ENCODE measurements at places on chromosomes 2 and 18.

- no peak for DNase-seq
Observed at GRCh38 chr2:64394153-64394552, 59.8 kb upstream of the LGALSL start.

GRCh38 chr2:118388771-118389170 lies 300.5 kb downstream of the INSIG2 start:
- DNase-seq = no peak

DNA sequence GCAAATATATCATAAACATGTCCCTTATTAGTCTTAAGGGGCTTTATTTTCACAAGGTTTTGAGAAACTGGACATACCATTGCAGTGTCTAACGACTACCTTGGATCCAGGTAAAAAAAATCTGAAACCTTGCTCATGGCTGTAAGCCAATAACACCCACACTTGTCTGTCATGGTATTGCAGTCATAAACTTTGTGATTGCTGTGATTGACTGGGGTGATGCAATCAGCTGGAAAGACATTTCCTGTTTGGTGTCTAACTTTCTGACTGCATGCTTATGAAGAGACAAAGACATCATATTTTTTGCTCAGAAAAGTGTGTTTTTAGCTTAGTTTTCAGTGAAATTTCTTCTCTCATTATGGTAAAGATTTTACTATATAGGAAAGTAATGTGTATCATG lies 635.0 kb downstream of the TSN start:
- no peak for DNase-seq

GRCh38 chr2:202718614-202719013 lies 83.8 kb downstream of the FAM117B start:
- DNase-seq = no peak

DNA sequence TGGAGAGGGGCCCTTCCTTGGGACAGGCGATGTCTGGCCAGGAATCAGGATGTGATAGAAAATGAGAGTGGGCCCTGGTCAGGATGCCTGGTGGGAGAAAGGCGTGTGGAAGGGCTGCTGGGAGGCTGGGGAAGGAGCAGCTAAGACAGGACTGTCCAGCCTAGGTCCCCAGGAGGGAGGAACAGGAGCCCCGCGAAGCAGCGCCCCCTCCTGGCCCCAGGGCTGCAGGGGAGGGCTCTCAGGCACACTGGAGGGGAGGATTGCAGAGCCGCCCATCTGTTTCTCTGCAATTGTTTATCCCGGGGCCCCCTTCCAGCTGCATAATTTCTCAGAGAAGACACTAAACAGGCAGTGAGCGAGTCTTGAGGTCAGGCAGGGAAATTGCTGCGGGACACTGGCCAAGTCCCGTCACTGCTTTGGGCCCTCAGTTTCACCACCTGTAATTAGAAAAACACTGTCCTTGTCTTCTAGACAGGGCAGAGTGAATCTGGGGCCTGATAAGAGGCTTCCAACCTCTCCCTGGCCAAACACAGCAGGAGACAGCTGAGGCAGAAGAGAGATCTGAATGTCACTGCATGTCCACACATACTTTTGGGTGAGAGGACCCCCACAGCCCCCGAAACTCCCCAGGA lies 3.9 kb upstream of the NPPC start:
- no peak for DNase-seq

DNA sequence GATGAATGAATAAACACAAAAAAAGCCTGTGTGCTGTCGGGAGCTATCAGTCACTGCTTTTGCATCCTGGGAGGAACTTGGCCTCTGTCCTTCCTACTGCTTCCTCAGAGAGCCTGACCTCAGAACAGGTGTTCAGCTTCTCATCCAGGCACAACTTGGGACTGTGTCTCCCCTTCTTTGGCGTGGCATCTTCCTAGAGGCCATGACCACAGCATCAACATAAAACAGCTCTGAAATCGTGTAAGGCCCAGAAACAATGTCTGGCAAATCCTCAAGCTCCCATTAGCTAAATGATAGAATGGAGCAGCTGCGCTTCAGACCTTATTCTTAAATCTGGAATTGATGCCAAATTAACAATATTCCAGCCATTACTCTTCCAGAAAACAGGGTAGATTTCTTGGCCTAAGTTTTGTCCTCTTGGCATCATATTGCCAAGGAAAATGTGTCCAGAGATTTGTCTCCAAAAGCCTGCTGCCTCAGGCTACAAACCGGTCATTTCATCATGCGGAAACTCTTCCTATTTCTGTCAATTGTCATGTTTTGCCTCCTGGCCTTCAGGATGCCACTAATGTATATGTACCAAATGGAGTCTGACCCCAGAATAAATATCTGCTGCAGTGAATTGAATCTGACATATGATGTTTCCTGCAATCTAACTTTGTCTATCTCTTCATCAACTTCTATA lies 53.2 kb upstream of the RAB27B start:
- no peak for DNase-seq

- DNase-seq = no peak
Observed at GRCh38 chr18:79983253-79983652, 5.1 kb downstream of the TXNL4A start.

DNA sequence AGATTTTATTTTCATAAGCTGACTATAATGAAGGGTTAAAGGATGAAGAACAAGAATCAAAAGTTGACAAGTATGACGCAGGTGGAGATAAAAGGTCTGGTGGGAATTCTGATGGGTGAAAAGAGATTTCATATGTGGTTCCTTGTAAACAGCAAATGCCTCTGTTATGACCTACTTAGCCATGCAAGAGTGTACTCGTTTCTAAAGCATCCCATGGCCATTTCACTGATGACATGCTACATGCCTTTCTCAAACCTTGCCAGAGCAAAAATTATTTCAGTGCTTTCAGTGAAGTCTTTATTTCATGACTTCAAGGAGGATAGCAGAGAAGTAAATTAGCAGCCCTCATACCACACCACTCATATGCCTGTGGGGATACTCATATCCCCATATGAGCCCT lies 71.7 kb downstream of the FEZ2 start:
- no peak for DNase-seq

GRCh38 chr18:54734059-54734458 lies 94.2 kb upstream of the RAB27B start:
- no peak for DNase-seq

DNA sequence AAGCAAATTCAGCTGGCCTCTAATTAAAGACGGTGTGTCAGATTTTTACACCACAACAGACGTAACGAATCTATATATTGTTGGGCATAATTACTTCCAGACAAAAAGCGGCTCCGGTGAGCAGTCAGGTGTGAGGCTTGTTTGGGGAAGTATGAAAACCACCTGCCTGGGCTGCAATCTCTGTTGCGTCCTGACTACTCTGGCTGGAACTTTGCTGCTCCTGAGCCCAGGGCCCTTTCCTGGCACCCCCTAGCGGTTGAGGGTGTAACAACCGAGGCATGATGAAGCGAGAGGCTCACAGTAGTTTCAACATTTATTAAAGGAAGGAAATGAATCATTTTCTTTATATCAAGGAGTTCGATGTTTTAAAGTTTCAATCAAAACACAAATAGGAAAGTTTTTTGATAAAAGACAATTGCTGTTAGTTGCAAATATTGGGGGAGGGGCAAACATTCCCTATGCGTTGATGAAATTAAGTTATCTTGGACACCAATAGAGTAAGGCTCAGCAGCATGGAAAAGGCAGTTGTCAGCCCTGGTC lies 10.6 kb upstream of the ITGB6 start:
- DNase-seq = peak; percentile 25

- DNase-seq = no peak
Observed at GRCh38 chr18:69580107-69580506, 179.4 kb downstream of the DOK6 start.

DNA sequence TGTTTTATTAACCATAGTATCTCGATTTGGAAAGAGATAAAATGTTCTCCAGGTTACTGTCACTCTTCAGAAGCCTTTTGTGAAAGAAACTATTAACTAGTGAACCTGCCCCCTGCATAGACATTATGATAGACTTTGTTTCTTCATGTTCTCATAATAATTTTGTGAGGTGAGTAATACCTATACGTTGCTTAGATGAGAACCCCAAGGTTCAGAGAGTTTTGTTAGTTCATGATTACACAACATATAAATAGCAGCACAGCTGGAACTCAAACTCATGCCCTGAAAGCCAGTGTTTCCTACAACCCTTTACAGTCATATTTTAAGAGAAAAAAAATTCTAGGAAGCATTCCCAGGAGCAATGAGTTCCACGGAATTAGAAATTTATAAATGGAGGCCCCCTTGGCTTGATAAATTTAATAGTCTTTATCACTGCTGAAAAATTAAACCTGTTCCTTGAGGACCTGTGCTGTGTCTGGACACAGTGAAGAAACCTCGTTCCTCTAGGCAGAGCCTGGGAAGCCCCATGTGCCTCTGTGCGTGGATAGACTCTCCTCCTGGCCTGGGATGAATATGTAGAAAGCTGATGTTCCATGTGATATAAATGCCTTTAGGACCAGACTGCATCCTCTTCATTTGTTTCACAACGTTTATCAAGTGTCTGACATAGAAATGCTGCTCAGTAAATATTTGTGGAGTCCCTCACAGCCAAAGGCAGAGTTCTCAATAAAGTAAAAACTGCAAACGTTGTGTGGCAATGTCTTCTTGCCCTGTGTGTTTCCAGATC lies 1257.0 kb upstream of the GYPC start:
- no peak for DNase-seq

- no peak for DNase-seq
Observed at GRCh38 chr2:20516291-20516645, 69.4 kb downstream of the RHOB start.

GRCh38 chr2:32452338-32453064 lies 95.7 kb downstream of the BIRC6 start:
- DNase-seq = no peak

DNA sequence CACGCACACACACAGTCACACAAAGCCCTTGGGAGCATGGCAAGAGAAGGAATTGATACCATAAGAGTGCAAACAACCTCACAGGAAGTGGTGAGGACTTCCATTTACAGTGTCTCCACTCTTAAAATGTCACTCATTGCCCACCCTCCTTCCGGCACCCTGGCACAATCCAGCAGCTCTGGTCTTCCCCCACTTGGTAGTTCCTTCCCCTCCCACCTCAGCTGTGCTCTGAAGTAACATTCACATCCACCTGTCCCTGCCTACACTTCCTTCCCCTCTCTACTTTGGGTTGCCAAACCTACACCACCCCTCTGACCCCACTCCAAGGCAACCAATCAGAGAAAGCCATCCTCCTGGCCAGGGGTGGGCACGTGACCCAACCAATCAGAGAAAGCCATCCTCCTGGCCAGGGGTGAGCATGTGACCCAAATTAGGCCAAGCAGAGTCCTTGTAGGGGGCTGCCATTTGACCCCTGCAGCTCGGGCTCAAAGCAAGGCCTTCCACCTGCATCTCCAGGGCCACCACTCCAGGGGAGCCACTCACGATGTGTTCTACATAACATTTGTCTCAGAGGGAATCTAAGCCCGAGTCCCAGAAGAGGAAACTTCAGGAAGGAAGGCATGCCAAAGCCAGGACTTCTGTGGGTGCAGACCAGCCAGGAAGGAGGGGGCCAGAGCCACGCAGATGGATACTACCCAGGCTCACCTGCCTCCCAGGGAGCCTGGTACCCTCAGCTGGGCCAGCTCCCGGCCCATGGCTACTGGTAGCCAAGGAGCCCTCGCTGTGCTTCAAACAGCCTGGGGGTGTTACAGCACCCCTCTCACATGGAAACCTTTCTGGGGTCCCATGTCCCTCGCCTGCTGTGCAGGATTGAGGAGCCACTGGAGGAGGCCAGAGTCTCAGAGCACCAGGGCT lies 21.2 kb downstream of the CYP26B1 start:
- DNase-seq = no peak

GRCh38 chr2:101805152-101806088 lies 107.9 kb downstream of the MAP4K4 start:
- DNase-seq = no peak

GRCh38 chr2:42510608-42511243 lies 16.9 kb upstream of the KCNG3 start:
- DNase-seq = no peak

- no peak for DNase-seq
Observed at GRCh38 chr18:2104620-2105462, 466.5 kb downstream of the METTL4 start.

Measured in activated CD8-positive, alpha-beta memory T cell treated with anti-CD3 and anti-CD28 coated beads for 4 hours (primary cell).